ENCODE measurements at places on chromosomes 2 and 18.

DNA sequence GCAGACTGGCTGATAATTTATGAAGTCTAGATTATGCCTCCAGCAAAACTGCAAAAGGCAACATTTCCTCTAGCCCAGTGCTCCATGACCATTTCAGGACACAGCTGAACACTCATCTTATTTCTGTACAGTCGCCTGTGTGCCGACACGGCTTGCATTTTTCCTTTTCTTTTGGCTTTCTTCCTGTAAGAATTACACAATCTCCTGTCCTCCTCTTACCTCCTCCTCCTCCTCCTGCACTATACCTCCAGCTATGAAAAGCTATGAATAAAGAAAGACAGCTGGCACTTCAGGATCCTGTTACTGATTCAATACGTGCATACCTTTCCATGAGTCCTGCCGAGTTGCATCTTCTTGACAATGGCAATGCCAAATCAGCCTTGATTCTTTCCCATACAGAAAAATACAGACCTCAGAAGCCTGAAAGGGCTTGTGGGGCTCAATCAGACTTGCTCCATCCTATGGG lies 32.2 kb upstream of the TRIB2 start:
- no peak for DNase-seq

DNA sequence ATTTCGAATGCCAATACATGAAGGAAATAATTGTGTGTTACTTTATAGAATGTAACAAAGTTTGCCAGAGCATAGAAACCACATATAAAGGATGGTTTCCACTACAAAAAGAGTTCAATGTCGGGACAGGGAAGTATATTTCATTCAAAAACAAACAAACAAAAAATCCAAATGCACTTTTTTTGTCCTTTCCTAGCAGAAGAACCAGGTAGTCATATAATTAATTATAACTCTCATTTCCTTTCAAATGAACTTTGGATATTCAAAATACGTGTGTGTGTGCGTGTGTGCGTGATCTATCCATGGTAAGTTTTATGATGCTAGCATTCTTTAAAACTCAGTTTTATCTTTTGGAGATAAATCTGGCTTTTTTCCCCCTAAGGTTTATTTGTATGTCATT lies 8.3 kb downstream of the FN1 start:
- no peak for DNase-seq

DNA sequence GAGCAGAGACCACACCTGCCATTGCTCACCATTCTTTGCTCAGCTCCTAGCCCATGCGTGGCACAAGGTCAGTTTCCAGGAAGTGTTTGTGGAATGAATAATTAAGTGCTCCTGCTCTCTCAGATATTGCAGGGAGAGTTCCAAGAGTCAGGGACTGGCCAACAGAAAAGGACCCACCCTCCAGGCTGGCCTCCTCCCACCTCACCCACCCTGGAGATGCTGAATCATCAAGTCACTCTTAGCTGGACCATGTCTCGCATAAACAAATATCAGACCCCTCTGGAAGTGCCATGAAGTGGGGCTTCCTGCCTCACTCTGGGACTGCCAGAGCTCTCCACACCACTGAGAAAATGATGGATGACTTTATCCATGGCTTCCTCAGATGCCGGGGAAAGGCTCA lies 256.0 kb downstream of the TNS1 start:
- no peak for DNase-seq

DNA sequence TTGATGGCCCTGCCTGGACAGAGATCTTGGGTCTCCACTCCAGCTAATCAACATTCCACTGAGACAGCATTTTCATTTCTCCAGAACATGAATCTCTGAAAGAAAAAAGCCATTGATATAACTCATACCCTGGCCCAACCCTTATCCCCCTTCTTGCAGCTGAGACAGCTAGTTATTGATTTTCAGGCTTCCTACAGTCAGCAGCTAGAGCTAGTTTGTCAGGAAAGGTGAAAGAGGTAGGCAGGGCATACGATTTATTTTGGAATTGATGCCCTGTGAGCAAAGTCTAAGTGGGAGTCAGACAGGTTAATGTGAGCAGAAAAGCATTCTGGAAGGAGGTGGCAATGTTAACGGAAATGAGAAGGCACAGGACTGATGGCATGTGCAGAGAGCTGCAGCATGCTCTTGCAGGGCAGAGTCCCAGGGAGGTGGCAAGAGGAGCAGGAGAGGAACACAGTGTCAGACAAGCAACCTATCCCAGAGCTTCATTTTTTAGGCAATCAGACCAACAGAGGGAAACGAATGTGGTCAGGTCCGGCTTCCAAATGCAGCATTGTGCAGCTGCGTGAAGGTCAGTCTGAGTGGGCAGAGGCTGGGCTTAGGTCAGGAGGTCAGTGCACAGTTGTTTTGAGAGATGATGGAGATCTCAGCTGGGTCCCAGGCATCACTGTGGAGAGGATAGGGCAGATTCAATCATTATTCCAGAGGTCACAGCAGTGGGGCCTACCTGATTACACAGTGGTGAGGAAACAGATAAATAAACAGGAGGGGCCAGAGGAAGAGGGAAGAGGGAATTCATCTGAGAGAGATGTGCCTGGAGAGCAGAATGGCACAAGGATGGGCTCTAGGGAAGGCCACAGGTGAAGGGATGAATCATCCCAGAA lies 134.8 kb downstream of the CMPK2 start:
- DNase-seq = no peak

DNA sequence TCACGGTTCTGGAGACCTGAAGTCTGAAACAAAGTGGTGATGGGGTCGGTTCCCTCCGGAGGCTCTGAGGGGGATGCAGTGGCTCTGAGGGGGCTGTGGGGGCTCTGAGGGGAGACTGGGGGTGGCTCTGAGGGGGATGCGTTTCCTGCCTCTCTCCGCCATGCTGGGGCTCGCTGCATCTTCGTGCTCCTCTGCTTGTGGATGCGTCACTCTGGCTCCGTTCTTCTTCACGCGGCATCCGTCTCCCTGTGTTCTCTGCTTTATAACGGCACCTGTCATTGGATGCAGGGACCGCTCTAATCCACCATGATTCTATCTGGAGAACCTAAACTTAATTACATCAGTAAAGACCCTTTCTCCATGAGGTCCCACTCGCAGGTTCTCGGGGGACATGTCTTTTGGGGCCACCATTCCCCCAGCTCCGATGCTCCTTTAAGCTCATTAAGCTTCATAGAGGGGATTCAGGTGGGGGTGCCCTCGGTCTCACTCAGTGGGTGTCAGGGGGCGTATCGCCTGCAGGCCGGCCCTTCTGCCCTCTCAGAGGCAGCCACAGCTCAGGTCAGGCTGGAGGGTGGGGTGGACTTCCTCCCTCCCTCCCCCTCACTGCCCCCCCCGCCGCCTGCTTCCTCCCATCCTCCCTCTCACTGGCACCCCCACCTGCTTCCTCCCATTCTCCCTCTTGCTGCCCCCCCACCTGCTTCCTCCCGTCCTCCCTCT lies 18.4 kb downstream of the RTP5 start:
- no peak for DNase-seq

- DNase-seq = no peak
Observed at GRCh38 chr2:197952540-197953202, 148.3 kb downstream of the PLCL1 start.

DNA sequence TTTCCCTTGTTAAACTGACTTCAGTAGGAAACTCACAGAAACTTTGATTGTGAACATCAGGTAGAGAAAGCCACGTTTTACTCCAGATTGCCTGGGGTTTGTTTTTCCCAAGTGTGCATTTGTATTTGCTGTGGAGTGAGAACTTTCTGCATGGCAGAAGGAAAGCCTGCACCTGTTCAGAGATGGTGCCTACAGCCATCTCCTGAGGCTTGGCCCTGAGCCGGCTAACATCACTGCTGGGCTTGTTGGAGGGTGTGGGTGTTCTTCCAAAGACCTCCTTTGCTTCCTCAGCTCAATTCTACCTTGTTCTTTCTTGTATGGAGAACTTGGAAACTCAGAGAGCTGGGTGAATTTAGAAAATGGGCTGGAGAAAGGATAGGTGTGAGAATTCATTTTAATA lies 16.1 kb downstream of the KCNS3 start:
- no peak for DNase-seq

DNA sequence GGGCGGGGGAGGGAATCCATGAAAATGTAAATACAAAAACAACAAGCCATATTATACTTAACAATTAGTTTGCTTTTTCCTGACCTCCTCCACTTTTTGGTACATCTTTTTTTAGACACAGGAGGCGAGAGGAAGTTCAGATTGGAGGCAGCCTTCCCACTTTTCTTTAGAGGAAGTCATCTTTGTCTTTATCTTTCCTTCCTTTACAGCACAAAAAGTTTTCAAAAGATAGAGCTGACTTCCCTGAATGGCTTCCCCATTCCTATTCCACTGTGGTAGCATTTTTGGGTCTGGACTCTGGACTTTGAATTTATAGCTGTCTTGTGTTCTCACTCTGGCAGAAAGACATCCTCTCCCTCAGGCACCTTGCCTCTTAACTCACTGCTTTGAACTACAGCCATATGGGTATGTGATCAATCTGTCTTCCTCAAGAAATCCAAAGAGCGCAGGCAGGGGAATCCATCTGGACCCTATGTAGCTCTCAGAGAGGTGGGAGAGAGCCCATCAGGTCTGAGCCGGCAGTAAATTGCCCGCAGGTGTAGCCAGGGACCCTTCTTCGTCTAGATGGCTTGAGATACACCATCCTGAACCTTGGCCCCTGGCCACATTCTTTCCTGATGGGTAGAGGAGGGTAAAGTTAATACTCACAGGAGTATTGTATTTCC lies 101.9 kb downstream of the AQP4 start:
- no peak for DNase-seq

DNA sequence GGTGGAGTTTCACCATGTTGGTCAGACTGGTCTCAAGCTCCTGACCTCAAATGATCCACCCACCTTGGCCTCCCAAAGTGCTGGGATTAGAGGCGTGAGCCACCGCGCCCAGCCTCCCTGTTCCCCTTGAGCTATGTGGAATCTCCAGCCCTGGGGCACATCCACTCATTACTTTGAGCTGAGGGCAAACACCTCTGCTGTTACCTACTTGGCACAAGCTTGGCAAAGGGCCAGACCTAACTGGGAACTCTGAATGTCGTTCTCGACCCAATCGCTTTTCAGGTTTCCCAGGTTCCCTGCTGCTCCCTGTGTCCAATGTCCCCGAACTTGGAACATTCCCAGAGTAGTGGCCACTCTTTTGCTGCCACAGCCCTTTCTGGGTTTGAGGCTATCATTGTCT lies 40.6 kb downstream of the CHST10 start:
- DNase-seq = no peak

GRCh38 chr2:11861044-11861443 lies 114.6 kb downstream of the LPIN1 start:
- no peak for DNase-seq

DNA sequence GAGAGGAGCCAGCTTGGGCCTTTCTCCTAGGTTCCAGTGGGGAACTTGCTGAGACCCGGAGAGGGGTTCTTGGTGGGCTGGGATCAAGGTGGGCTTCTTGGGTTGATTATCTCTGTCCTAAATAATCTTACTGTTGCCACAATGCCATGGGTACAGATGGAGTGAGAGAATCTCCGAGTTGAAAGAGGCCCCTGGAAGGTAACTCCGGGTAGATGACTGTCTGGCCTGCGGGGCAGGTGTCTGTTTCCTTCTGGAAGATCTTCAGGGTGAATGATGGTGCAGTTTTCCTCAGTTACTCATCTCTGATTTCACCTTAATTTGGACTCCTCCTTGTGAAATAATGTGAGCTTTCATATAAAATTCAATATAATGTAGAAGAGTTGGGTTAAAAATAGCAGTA lies 159.4 kb downstream of the ACTR3 start:
- no peak for DNase-seq

DNA sequence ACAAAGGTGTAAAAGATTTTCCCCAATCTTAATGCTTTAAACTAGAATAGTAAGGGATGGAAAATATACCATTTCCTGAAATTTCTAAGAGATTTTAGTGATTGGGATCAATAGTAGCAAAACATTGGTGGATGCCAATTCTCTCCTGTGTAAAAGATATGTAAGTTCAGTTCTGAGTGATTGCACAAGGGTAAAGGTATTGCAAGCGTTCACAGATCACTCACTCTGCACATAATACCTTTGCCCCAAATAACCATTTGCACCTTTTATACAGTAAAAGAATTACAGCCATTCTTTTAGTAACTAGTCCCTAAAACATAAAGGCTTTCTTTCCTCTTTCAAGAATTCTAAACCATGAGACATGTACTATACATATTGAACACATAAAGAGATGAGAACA lies 13.0 kb upstream of the ZCCHC2 start:
- no peak for DNase-seq

DNA sequence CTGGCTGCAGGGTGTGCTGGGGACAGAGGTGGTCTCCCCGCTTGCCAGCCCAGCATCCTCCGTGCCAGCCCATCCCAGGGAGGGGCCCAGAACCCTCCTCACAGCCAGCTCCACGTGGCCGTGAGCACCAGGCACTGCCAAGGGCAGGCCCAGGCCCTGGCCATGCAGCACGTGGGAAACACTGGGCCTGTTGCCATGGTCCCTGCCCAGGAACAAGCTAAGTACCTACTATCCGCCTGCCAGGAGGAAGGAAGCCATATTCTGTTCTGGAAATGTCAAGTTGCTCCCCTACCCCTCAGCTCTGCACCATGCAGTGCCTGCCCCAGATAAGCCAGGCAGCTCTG lies 250.6 kb downstream of the CYP26B1 start:
- DNase-seq = no peak

DNA sequence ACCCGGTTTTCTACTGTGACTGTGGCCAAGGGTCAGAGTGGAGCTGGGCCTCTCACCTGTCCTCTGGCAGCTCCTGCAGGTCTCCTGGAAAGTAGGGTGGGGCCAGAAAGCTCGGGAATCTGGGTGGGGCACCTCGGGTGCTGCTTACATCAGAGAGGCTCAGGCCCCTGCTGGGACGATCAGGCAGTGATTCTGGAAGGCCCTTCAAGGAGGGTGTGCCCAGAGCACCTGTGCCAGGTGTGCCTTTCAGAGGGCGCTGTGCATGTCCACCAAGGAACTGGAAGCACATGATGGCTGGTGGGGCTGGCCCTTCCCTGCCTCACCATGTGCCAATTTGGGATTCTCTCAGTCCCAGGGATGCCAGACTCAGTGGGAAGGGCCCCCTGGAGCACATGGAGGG lies 44.0 kb downstream of the ATP6V1C2 start:
- DNase-seq = no peak

GRCh38 chr2:130720036-130720435 lies 8.8 kb upstream of the GPR148 start:
- no peak for DNase-seq

DNA sequence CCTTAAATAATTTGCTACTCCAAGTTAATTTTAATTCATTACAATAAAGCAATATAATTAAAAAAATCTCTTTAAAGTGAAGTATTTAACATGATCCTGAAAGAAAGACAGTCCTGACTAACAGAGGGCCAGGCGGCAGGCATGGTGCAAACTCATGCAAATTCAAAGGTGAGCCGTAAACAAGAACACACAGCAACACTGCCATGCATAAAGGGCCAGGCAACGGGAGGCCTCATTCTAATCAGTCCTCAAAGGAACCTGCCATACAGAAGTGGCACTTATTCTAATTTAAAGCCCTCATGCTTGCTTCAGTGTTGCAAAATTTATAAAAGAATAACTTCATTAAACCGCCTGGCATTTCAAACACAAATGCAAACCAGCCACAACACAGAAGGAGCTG lies 277.0 kb downstream of the ZNF521 start:
- DNase-seq = no peak

GRCh38 chr2:46299365-46300263 lies 2.4 kb downstream of the EPAS1 start:
- no peak for DNase-seq

All from esophagus squamous epithelium (tissue), 5 donors.